Subcutaneous adipose tissue (tissue), 4 donors: ENCODE measurements at places on chromosomes 2 and 18. TPM values are rescaled to one million over a fixed set of nuclear protein-coding genes. Genes with fewer than 3 reads are reported as not detected.

CDH2 gene
- 0.49 TPM for total RNA-seq

CGREF1 gene
- total RNA-seq: 4.2 TPM

DNAJC5G gene
- not detected for total RNA-seq

AFG3L2 gene
- 46.0 TPM for total RNA-seq

LANCL1 gene
- 33.3 TPM for total RNA-seq

B3GNT2 gene
- 21.4 TPM for total RNA-seq

LDLRAD4 gene
- total RNA-seq: 16.4 TPM

KCNJ3 gene
- not detected for total RNA-seq
